ENCODE measurements at places on chromosomes 3 and 15.

DNA sequence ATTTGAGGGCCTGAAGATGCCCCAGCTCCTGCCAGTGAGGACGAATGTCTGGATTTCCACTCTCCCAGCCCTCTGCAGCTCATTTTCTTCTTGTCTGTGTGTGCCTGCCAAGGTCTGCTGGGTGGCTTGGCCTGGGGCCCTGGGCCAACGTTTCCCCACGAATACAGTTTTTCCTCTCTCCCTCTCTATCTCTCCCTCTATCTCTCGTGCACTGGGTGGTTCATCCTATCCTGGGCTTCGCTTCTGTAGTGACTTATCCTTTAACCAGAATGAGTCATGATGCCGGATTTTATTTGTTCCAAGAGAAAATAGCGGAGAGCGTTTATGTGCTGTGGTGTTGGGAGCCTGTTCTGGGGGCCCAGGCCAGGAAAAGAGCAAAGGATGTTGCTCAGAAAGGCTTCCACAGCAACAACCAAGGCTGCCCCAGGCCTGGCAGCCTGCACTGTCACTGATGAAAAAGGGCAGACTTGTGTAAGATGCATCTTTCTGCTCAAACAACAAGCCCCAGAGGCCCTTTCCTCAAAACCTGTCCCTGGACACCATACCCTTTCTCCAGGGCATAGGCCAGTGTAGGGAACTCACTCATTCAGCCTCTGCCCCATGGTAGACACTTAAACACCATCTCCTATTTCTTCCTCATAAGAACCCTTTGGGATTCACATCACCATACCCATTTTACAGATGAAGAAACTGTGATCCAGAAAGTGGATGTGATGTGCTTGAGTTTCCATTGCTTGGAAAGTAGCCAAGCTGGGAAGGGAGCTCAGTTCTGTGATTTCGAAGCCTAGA lies 47.3 kb downstream of the ITGA11 start:
- DNase-seq: no peak

DNA sequence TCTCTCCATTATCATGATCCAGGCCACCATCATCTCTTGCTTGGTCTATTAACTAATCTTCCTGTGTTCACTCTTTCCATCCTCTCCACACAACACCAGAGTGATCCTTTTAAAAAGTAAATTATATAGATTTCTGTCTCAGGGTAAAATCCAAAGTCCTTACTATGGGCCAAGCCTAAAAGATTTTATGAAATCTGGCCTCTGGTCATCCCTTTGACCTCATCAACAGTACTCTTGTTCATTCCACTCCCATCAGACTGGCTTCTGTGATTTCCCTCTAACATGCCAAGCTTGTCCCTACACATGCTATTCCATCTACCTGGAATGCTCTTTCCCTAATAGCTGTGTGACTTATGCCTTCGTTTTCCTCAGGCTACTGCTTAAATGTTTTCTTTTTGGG lies 8.3 kb upstream of the TIPARP start:
- DNase-seq: no peak

DNA sequence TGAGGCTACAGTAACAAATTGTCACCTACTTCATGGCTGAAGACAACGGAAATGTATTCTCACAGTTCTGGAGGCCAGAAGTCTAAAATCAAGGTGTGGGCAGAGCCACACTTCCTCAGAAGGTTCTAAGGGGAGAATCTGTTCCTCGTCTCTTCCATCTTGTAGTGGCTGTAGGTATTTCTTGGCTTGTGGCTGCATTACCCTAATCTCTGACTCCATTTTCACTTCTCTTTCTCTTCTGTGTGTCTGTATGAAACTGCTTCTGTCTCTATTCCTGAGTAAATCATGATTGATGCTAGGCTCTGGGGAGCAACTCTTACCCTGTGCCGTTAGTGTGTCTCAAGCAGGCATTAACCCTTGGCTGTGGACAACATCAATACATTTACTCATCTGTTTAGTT lies 164.7 kb downstream of the SQOR start:
- no peak for DNase-seq

- no peak for DNase-seq
These were observed 23.4 kb downstream of the RHOA start for GRCh38 chr3:49388289-49388820.

GRCh38 chr3:72095521-72095920 lies 310.6 kb upstream of the PROK2 start:
- no peak for DNase-seq

- DNase-seq: no peak
These were observed 95.4 kb downstream of the ABHD5 start for GRCh38 chr3:43786102-43786501.

GRCh38 chr3:178193846-178194245 lies 342.4 kb upstream of the KCNMB2 start:
- no peak for DNase-seq

- no peak for DNase-seq
These were observed 185.9 kb downstream of the PDE8A start for GRCh38 chr15:85167568-85167967.

GRCh38 chr15:84400017-84400740 lies 164.6 kb downstream of the GOLGA6L4 start:
- no peak for DNase-seq

GRCh38 chr3:151852074-151852811 lies 21.2 kb upstream of the SUCNR1 start:
- DNase-seq: no peak

DNA sequence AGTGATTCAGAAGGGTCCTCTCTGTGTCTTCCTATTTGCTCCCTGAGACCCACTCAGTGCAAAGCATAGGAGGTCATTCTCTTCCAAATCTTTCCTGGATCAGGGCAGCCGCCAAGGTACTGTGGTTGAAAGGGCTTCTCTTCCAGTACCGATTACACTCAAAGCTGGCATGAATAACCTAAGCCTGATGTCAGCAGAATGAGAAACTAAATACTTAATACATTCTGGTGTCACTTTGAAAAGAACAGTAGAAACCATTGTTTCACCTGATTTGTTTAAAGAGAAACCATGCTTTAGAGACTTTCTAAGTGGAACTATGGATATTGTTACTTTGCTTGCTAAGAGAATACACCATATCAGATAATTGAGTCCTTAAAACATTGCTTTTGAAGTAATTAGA lies 50.2 kb downstream of the PDHB start:
- no peak for DNase-seq

DNA sequence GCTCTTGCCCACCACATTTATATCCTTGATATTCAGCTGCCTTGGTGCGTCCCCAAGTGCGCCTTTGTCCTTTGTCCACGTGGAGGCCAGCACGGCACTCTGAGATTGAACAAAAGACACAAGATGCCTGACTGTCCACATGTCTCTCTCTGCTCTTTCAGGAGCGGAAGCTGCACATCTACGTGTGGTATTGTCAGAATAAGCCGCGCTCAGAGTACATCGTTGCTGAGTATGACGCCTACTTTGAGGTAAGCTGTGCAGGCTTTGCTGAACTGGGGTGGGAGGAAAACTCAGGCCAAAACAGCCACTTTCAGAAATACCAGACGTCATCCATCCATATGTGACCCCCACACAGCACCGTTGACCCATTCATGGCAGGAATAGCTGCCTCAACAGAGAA lies 72.0 kb upstream of the UMPS start:
- no peak for DNase-seq

GRCh38 chr3:109355625-109356441 lies 18.5 kb upstream of the DPPA4 start:
- no peak for DNase-seq

- no peak for DNase-seq
These were observed 552.6 kb upstream of the GOLIM4 start for GRCh38 chr3:168648321-168648720.

GRCh38 chr3:76561494-76562236 lies 478.2 kb upstream of the ROBO2 start:
- DNase-seq: no peak

- DNase-seq: no peak
These were observed 27.8 kb downstream of the STAC start for GRCh38 chr3:36408146-36408545.

DNA sequence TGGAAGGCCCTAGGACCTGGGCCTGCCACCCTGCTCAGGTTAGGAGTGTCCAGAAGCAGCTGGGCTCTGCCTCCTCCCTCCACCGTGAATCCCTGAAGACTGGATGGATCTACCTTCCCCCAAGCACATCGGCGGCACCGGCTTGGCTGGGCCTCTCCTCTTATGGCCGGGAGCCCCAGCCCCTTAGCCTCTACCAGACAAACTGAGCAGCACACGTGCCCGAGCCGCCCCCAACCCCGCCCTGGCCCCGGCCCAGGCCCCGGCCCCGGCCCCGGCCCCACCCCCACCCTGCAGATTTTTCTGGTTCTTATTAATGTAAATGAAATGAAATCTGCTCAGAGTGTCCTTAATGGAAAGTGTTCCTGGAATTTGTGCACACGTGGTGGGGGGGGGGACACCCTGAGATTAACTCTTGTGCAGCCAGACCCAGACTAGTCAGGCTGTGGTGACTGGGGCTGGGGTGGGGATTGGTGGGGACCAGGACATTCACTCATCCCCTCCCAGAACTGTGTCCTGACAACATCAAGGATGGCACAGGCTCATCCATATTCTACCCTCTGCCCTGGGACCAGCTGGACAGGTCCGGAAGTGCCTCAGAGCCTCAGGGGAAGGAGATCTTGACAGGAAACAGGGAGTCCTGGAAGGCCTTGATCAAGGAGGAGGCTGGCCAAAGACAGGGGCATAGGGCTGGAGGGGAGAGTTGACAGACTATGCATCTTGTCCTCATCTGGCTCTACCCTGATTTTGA lies 30.9 kb upstream of the SEMA3F start:
- DNase-seq: no peak

DNA sequence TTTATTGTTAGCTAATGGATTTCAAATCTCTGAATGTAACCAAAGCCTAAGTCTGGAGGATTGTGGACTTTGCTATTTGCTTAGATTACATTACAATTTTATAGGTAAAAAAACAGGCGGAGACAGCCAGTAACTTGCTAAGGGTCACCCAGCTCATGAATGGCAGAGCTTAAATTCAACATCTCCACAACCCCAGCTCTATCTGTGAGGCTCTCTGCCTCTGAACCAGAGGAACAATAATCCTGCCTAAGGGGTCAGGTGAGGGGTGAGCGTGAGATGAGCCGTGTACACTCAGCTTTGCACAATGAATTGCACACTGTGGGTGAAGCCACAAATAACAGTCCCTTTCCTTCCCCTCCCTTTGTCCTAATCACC lies 69.8 kb upstream of the SPATA12 start:
- no peak for DNase-seq

GRCh38 chr3:45272032-45272810 lies 46.1 kb upstream of the TMEM158 start:
- DNase-seq: no peak

- no peak for DNase-seq
These were observed 212.8 kb upstream of the TPRG1 start for GRCh38 chr3:188959013-188959412.

- DNase-seq: no peak
These were observed 18.6 kb upstream of the FSTL1 start for GRCh38 chr3:120469440-120469839.

DNA sequence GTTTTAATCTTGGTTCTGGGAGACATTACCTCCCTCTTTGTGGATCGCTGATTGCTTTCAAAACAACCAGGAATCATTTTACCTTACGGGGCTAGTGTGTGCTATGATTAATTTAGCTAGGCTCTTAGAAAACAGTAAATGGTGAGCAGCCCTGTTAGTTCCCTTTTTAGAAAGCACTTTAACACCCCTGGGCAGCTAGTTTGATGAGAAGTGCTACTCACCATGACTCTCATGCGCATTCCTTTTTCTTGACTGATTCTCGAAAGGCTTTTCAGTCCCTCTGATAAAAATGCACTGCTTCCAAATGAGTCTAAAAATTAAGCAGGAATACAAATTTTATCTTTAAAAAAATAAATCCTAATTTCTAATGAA lies 75.3 kb upstream of the LEKR1 start:
- no peak for DNase-seq

GRCh38 chr3:13148561-13149329 lies 75.5 kb upstream of the IQSEC1 start:
- DNase-seq: no peak

- DNase-seq: no peak
These were observed 94.4 kb downstream of the DTWD1 start for GRCh38 chr15:49715211-49715610.

DNA sequence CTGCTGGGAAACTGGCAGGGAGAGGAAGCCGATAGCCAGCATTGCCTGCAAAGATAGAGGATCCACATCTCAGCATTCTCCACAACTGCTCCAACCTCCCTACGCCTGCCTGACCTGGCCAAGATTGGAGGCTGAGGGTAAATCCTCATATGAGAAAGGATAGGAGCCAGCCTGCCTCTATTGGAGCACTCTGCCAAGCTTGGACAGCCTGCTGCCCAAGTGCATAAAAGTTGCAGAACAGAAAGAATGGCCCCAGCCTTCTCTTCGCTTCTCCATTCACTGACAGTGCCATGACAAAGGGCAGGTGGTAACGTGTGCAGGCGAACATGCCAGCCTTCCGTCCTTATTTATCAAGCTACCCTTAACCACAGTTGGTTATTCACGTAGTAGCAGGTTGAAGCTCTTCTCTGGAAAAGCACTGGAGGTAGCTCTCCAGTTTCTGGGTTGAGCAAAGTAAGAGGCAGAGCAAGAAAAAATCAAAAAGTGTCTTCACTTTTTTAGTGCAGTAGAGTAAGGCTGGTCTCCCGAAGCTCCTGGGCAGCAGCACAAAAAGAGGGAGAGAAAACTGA lies 4.3 kb downstream of the BMF start:
- no peak for DNase-seq

DNA sequence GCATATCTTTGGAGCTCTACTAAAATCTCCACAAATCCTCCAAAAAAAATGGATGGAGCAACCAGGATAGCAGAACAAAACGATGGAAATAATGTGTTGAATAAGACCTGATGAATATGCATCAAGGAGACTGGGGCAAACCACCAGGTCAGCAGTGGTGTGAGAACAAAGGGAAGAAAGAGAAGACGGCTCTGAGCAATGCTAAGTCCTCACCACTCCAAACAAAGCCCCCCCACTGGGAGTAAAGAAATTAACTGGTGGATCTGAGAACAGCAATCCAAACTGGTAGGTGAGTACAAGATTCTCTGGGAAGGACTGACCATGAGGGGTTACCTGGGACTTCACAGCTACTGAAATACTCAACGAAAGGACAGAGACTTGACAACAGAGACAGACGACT lies 977.3 kb downstream of the TBL1XR1 start:
- no peak for DNase-seq

DNA sequence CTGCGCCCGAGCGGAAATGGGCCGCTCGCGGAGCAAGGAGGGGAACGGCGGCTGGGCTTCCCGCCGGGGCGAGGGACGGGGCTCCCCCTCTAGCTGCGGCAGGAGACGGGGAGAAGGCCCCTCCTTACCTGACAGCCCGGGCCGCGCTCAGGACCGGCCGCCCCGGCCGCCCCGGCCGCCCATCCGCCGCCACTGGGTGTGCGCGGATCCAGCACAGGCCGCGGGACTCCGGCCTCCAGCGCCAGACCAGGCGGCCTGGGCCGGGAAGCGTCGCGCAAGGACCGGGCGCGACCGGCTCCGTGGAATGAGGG lies 296 bp downstream of the TPRA1 start:
- no peak for DNase-seq

- no peak for DNase-seq
These were observed 54.9 kb downstream of the SPSB4 start for GRCh38 chr3:141105828-141106628.

- no peak for DNase-seq
These were observed 18.2 kb downstream of the PIF1 start for GRCh38 chr15:64807051-64807749.

- no peak for DNase-seq
These were observed 177.2 kb downstream of the LRRC3B start for GRCh38 chr3:26799679-26800317.
